CD4-positive, alpha-beta T cell treated with Interleukin-6 for 4 hours (primary cell): ENCODE measurements at places on chromosomes 7 and 10.

DNA sequence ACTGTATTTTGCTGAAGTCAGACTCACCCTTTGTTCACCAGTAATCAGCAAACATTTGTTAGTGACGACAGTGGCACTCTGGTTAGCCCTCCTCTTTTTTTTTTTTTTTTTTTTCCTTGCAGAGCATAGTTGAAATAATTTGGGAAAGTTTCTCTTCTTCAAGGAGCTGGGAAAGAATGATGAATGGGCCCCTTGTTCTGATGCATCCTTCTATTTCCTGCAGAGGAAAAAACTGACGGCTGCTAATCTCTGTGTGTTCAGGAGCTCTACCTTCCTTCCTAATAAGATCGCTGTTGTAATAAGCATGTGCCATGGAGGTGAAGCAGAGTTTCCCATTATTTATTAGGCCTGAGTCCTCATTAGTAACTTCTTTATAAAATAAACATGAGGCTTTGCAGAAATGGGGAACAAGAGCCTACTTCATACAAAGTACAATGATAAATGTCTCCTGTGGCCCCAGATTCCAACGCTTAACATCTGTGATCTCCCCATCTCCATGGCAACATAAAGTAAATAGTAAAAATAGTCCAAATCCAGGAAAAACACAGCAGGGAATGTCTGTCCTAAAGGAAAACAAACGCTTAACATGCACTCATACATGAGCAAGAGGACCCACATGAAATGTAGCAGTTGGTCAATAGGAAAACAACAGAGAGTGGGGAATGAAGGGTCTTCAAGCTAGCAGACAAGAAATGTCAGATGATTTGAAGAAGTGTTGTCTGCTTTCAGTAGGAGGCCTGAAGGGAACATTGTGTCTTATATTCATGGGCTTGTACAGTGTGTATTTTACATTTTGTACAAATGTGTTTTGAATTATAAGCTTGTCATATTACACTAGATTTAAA lies 59.1 kb upstream of the CALD1 start:
- no peak for DNase-seq

DNA sequence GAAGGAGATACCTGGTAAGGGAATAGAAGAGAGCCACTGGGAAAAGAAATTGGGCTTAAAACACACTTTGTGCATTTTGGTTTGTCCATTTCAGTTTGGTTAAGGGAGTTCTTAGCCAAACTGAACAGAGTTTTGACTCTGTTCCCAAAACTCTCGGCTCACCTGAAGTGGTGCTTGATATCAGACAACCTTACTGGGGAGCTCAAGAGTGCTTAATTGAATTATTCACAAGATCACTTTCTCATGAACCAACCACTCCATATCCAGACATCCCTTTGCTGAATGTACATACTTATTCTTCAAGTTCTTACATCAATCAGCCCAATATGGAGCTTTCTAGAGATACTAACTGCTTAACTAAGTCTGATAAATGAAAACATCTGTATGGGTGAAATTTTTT lies 413.1 kb downstream of the GRM8 start:
- no peak for DNase-seq

DNA sequence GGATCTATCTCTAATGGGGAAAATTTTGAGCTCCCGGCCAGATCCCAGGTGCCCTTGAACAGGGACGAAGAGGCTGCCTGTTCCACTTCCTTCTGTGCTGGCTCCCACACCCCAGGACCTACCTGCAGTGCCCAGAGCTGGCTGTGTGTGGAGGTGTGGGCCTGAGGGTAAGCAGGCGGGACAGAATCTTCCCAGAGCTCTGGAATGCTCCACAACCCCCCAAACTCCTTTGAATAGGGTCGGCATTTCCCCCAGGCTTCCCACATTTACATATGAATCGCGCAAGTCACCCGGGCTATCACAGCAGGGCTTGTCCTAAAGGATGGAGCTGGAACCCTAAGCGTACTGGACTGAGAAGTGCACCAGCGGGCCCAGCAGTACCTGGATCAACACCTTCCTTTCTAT lies 95.9 kb downstream of the DNMBP start:
- no peak for DNase-seq

DNA sequence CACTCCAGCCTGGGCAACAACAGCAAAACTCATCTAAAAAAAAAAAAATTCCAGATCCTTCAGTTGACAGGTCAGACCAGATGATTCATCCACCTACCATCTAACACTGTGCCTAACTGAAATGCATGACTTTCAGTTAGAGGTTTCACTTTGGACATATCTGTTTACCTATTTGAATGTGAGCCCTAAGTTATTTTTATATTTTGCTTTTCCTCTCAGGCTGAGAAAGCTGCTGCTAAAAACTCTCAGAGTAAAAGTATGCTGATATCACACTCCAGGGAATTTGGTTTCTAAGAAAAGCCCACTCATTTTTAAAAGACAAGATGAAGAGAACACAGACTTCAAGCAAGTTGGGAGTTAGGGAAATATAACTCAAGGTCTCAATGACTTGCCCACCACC lies 126.0 kb downstream of the SGMS1 start:
- no peak for DNase-seq

DNA sequence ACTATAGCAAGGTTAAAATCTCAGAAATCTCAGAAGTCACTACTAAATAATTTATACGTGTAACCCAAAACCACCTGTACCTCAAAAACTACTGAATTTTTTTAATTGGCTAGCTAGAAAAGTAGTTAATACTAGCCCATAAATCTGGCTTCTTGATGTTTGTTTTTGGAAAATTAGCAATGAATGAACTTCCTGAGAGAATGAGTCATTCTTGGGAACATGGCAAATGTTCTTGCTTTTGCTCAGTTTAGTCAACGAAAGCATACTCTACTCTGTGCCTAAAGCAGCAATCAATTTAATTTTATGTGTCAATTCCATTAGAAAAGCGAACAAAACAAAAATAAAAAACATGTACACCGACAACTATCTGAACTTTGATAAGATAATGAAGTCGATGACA lies 69.2 kb downstream of the SEMA3E start:
- no peak for DNase-seq

- DNase-seq = no peak
Measured at GRCh38 chr10:5900247-5900646, 10.2 kb downstream of the FBH1 start.

DNA sequence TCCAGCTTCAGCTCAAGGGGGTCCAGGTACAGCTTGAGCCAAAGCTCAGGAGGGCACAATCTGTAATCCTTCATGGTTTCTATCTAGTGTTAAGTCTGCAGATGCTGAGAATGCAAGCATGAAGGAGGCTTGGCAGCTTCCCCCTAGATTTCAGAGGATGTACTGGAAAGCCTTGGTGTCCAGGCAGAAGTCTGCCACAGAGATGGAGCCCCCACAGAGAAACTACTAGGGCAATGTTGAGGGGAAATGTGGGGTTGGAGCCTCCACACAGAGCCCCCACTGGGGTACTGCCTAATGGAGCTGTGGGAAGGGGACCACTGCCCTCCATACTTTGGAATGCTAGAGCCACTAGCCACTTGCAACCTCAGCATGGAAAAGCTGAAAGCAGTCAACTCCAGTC lies 11.4 kb downstream of the ZNF25 start:
- DNase-seq = no peak

DNA sequence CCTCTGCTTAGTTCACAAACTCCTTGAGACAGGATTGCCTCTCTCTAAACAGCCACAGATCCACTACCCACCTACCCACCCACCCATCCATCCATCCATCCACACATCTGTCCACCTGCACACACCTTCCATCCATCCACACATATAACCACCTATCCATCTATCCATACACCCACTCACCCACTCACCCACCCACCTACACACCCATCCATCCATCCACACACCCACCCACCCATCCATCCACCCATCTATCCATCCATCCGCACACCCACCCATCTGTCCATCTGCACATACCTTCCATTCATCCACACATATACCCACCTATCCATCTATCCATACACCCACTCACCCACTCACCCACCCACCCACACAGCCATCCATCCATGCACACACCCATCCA lies 9.7 kb downstream of the TECPR1 start:
- no peak for DNase-seq

DNA sequence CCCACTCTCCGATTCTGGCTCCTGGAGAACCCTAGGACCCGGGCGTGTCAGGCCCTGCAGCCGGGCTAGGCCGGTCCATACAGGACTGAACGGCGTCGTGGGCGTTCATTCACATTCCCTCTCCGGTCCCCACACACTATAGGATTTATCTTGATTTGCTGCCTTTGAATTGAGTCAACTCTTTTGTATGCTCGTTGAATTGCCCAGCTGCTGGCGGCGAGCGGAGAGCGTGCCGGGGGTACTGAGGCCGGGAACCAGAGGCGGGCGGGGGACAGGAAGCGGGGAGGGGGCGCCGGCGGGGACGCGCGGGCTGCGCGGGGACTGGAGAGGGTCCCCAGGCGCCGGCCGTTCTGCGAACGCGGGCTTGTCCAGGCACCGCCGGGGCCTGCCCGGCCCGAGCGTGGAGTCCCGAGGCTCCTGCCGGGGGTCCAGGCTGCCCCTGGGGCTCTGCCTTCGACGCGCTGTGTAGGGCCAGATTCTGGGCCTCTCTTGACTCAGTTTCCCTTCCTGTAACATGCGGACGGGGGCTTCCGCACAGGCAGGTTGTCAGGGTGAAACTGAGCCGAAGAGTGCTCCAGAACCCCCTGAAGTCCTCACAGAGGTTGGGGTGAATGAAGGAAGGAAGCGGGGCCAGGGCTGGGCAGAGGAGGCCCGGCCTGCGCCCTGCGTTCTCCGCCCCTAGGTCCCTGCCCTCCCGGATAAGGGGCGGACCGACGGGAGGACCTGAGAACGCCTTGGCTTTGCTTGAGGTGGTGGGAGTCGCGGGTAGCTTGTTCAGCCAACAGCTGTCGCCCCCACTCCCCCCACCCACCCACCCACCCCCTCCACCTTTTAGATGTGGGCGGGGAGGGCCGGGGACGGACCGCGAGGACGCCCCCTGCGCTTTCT lies 769 bp upstream of the ELFN1 start:
- no peak for DNase-seq

GRCh38 chr10:33681595-33681994 lies 347.1 kb upstream of the NRP1 start:
- DNase-seq = no peak

GRCh38 chr10:14389981-14390590 lies 59.4 kb upstream of the FRMD4A start:
- no peak for DNase-seq

- no peak for DNase-seq
Measured at GRCh38 chr10:87740254-87740655, 77.8 kb downstream of the ATAD1 start.

- DNase-seq = no peak
Measured at GRCh38 chr10:133453516-133454203, at the start of gene SCART1. Gene SCART1, plus strand, starts transcription at chr10:133453945. Its CDS starts 53 bp downstream, at chr10:133453998.

DNA sequence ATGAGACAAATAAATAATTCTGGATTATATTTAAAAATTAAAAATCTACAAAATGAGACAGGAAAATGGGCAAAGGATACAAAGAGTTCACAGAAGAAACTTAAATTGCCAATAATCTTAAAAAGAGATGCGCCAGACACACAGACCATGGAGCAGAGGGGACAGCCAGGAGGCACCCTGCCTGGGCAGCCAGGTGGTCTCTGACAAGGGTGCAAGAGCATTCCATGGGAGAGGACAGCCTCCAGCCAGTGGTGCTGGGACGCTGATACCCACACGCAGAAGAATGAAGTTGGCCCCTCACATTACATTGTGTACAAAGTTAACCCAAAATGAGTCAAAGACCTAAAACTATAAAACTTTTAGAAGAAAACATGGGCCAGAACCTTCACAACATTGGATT lies 106.3 kb downstream of the NKX6-2 start:
- DNase-seq = no peak

- no peak for DNase-seq
Measured at GRCh38 chr7:108149119-108149518, 19.0 kb upstream of the LAMB4 start.

GRCh38 chr10:51272555-51272954 lies 198.3 kb downstream of the PRKG1 start:
- no peak for DNase-seq

- DNase-seq = peak; percentile 37
Measured at GRCh38 chr10:52215745-52216361, 98.2 kb upstream of the DKK1 start.

DNA sequence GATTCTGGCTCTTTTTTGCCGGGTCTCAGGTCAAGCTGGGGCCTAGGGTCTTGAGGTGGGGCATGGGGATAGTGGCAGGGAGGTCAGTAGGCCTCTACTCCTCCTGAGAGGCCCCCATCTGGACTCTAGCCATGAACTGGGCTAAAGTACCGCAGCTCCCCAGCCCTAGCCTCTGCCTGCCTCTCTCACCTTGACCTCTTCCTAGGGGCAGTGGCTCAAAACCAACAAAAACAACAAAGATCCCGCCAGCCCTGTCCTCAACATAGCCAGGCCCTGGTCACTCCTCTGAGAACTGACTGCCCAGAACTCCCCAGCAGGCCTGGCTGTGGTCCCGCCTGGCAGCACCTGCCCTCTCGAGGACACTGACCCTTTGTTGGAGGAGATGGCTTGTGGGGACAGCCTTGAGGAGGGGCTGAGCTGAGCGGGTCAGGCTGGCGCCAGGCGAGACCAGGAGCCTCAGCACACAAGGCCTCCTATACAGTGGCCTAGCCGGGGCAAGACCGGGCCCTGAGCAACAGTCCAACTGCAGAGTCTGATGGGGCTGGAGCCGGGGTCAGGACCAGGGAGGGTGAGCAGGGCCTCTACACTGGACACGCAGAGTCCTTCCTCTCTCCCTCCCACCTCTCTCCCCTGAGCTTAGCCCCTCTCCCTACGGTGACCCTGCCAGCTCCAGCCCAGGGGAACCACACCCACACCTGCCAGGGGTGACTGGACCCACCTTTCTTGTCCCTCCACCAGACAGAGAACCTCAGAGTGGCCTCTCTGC lies 11.6 kb upstream of the PPIF start:
- no peak for DNase-seq

- no peak for DNase-seq
Measured at GRCh38 chr10:103276251-103276895, 565 bp upstream of the INA start.

DNA sequence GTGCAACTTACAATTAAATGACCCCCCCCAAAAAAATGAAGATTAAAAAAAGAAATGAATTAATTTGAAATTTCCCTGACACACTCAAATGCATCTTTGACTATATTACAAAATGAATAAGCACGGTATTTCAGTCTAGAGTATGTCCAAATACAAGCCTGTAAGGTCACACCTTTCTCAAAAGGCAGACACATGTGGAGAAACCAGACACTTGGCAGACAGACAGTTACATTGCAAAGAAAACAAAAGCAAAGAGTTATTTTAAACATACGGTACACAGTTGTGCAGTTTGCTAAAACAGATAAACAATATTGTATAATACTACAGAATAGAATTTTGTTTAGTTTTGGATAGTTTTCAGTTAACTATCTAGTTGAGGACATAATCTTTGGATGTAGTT lies 153.0 kb downstream of the ATE1 start:
- DNase-seq = no peak

- no peak for DNase-seq
Measured at GRCh38 chr10:126895214-126895781, 9.9 kb upstream of the DOCK1 start.

DNA sequence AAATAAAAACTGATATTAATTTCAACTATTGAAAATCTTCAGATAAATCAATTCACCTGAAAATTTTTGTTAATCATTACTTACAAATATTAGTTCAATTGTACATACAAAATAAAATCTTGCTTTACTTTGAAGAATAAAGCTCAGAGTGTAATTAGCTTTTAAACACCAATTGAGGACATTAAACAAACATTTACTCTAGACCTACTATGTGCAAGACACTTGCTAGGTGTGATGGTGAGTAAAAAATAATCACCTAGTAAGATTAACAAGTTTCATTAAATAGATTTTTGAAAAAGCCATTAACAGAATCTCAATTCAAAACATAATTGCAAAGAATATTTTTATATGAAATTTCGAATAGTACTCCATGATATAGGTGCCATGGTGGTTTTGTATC lies 3.9 kb upstream of the MLLT10 start:
- DNase-seq = no peak
